K562 (cell line): ENCODE measurements at places on chromosomes 16 and 17. TPM values are rescaled to one million over a fixed set of nuclear protein-coding genes. Genes with fewer than 3 reads are reported as not detected.

DNA sequence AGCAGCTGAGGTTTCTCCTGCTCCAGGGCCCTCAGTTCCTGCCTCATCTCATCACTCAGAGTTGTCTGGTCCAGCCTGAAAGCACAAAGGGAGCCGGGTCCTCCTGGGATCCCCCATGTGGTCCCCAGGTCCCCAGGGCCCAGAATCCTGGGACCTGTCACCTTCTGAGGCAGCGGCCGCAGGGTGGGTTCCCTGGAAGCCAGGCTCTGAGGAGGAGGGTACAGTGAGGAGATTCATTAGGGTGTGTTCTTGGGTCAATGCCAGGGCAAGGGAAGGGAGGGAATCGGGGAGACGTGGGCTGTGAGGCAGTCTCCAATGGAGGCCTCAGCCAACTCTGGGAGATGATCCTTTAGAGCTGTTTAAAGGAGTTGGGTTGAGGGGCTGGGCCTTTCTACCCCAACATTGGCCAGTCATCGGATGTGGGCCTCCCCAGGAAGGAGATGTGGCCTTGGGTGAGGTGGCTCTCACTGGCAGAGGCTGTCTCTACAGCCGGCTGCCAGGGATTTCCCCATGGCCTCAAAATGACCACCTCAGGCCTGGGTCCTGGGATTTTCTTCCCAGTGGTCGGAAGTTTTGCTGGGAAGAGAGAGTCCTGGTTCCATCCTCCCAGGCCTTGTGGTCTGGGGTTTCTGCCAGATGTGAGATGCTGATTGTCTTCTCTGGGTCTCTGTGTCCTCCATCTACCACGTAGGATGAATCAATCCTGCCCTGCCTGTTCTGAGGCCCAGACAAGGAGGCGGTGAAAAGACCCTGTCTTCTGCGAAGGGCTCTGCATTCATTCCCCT lies 47.3 kb downstream of the NLRP1 start:
- no peak for DNase-seq
- no peak overlapping the region for H3K4me3 ChIP-seq
- no peak overlapping the region for H3K27ac ChIP-seq
- peaks cover 63% of the 10 kb centered on the region; the same call in 2 of the 3 replicates for H3K36me3 ChIP-seq

DNA sequence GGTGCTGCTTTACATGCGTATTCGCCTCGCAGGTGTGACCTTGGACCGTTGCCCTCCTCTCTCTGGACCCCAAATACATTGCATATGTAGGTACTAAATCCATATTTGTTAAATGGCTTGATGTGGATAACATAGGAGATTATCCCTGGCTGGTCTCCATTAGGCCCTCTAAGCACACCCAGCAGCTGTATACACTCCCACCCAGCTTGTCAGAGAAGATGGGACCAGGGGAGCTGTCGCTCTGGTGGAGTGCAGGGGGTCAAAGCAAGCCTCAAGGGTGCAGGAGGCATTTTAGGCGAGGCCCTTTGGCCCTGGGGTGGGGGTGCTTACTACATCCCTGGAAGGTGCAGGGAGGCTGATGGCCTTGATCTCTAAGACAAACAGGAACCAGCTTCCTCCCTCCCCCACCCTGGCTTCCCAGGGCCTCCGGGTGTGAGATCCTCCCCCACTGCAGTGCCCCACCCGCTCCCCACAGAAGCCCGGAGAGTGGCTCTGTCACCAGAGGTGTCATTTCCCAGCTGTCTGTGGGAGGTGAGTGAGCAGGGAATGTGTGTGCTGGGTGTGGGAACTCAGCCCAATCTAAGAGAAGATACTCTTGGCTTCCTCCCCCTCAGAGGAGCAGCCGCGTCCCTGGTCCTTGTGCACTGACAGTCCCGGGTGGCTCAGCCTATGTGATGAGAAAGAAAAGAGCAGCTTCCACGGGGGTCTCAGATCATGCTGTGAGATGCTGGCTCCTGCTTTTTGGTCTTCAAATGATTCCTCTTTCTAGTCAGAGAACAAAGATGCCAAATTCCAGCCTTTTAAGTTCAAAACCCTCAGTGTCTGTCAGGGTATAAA lies 1.4 kb upstream of the VAMP2 start:
- H3K4me3 ChIP-seq = no peak overlapping the region; the same call in 1 of the 2 replicates
- peak overlapping the region; percentile 87 for H3K27ac ChIP-seq
- DNase-seq = peak; percentile 93
- no peaks in the 10 kb centered on the region for H3K27me3 ChIP-seq
- peaks cover 41% of the 10 kb centered on the region for H3K4me1 ChIP-seq
- peaks cover 24% of the 10 kb centered on the region; the same call in 2 of the 3 replicates for H3K36me3 ChIP-seq

- no peaks in the 10 kb centered on the region for H3K36me3 ChIP-seq
- H3K4me1 ChIP-seq = peaks cover 44% of the 10 kb centered on the region
- peak overlapping the region; percentile 51 for H3K4me3 ChIP-seq
- no peak overlapping the region; the same call in 2 of the 3 replicates for H3K27ac ChIP-seq
- no peaks in the 10 kb centered on the region for H3K27me3 ChIP-seq
- DNase-seq = peak; percentile 72
These were observed 140.5 kb downstream of the SEC14L1 start for GRCh38 chr17:77281122-77281903.

Gene TRIM47
- total RNA-seq = 5.8 and 6.1 TPM in 2 replicates

Gene TRPV3
- total RNA-seq = 0.11 and 0.18 TPM in 2 replicates

DNA sequence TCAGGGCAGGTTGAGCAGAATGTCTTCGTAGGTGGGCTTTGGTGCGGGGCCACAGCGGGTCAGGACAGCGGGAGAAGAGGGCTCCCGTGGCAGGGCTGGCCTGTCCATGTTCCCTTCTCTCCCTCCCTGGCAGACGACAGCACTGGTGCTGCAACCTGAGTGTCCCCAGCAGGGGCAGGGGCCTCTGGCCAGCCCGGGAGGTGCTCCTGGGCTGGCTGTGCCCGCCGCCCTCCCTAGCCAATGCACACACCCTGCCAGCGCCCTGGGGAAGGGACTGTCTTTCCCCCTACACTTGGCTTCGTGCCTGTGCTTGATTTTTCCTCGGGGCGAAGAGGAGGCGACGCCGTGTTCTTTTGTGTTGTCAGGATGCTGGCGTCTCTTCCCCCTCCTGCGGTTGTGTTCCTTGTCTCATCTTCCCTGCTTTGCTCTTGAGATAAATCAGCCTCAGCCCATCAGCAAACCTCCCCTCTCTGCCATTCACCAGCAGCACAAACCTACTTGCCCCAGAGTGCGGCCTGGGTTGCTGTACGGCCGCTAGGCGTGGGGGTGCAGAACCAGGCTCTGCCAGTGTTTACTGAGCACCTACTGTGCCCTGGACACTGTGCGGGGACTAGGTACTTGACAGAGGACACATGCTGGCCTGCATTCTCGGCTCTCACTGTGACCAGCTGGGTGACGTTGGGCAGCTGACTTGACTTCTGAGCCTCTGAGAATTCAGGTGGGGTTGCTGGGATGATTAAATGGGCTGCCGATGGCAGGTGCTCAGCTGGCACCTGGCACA lies 237.3 kb upstream of the CIBAR2 start:
- H3K36me3 ChIP-seq = no peaks in the 10 kb centered on the region
- H3K27me3 ChIP-seq = no peaks in the 10 kb centered on the region
- no peak overlapping the region for H3K27ac ChIP-seq
- DNase-seq = no peak
- H3K4me3 ChIP-seq = no peak overlapping the region

Gene PRSS36
- total RNA-seq = 0.56 and 1.1 TPM in 2 replicates

DNA sequence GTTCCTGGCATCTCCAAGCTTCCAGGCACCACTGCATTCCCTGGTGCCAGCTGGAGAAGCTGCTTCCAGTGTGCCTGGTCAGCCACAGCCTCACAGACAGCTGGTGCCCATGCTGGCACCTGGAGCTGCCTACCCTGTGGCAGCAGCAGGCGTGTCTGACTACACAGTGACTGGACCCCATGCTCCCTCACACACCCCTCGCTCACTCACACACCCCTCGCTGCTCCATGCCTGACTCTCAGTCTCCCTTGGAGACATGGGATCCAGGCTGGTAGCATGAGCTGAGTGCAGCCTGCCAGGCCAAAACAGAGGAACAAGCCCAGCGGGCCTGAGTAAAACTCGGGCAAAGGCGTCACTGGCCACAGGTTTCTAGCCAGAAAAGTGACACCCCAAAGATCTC lies 59.1 kb upstream of the SMIM36 start:
- no peaks in the 10 kb centered on the region for H3K27me3 ChIP-seq
- no peaks in the 10 kb centered on the region for H3K36me3 ChIP-seq
- DNase-seq = no peak
- H3K4me3 ChIP-seq = no peak overlapping the region
- H3K27ac ChIP-seq = no peak overlapping the region
